Activated effector memory CD4-positive, alpha-beta T cell treated with Interleukin-2 at 50 U/mL for 16 hours (primary cell): ENCODE measurements at places on chromosomes 7 and 10.

DNA sequence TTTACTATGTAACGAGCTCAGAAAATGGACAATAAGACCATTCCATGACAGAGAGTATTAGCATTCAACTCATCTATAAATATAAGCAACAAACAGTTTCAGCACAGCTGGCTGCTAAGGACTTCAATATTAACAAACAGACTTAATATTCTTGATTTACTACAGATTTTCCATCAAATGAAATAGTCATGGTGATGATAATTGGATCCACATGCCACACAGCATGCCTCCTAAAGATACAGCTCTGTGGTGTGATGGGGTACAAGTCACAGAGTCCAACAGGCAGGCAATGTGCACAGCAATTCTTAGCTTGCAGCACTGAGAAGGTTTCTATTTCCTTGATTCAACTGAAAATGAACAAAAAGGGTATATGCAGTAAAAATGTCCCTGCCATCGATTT, 54.0 kb downstream of the DOCK4 start:
- DNase-seq: no peak

GRCh38 chr10:60733517-60733822, 44.8 kb upstream of the CDK1 start:
- no peak for DNase-seq

GRCh38 chr10:83045731-83046130, 1093.6 kb upstream of the GHITM start:
- no peak for DNase-seq

GRCh38 chr7:149532654-149533053, 35.0 kb upstream of the ZNF746 start:
- DNase-seq: no peak

DNA sequence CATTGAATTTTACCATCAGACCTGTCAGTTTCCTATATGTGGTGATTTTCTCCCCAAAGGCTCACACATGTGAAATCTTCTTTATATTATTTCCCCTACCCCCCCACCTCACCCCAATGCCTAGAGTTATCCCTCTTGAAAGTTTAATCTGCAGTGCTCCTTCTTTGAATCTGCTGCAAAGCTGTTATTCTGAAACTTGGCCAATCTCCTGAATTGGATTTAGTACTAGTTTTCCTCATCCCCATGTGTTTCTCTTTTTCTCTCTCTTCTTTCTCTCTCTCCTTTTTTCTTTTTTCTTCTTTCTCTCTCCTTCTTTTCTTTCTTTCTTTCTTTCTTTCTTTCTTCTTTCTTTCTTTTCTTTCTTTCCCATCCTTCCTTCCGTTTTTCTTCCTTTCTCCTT, 886.2 kb downstream of the TYW1 start:
- no peak for DNase-seq

DNA sequence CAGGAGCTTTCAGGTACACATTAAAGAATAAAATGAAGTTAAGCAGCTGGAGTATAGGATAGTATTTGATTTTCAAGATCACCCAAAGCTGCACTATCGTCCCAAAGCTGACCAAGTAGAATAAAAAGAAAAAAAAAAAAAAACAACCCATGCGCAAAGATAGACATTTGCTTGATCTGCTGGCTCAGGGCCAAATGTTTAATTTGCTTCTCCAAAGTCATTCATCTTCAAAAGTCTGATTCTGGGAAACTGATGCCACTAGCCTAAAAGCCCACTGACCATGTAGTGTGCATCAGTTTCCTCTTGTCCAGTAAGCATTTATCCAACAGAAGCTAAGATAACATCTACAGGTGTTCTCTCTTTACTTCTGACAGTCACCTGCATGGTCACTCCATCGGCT, 14.5 kb downstream of the MEST start:
- DNase-seq: no peak

DNA sequence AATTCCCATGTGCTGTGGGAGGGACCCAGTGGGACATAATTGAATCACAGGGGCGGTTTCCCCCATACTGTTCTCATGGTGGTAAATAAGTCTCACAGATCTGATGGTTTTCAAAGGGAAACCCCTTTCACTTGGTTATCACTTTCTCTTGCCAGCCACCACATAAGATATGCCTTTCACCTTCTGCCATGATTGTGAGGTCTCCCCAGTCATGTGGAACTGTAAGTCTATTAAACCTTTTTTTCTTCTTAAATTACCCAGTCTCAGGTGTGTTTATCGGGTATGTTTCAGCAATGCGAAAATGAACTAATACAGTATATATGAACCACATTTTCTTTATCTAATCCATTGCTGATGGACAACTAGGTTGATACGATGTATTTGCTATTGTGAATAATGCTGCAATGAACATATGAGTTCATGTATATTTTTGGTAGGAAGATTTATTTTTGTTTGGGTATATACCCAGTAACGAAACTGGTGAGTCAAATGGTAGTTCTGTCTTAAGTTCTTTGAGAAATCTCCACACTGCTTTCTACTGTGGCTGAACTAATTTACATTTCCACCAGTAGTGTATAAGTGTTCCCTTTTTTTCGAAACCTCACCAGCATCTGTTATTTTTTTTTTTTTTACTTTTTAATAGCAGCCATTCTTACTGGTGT, 70.0 kb upstream of the HGF start:
- DNase-seq: no peak

- no peak for DNase-seq
These were observed 118.1 kb downstream of the CTTNBP2 start for GRCh38 chr7:117755136-117755535.

DNA sequence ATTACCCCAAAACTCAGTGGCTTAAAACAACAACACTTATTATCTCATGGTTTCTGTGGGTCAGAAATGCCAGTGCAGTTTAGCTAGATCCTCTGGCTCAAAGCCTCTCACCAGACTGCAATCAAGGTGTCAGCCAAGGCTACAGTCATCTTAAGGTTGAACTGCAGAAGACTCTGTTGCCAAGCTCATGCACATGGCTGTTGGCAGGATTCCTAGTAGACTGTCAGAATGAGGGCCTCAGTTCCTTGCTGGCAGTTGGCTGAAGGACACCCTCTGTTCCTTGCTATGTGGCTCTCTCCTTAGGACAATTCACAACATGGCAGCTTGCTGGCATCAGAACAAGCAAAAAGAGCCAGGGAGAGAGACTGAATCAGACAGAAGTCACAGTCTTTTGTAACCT, 34.7 kb downstream of the TOMM7 start:
- DNase-seq: no peak

DNA sequence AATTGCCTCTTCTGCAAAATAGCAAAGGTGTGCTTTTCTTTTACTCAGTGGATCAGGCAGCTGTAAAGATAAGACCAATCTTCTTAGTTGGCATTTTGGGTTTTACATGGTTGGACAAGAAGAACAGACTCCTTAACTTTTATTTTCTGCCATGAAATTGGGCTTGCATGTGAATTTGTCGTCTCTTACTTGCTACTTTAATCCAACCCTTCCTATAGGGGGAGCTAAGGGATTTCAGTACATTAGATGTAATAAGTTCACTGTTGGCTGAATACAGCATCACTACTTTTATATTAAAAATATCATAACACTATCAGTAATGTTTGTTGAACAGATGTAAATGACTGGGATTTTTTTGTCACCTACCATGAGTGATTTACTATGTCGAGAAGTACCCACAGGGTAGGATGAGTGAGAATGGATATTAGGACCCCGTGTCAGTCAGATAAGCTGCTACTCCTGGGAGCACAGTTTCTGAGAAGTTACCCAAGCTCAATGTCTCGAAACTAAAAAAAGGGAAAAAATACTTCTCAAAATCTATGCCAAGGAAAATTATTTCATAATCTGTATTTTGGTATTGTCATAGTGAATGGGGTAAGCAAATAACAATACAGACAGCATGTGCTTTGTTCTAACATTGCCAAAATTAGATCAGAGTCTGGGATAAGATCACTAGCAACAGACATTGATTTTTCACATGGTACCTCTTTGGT, 127.4 kb upstream of the AGR3 start:
- no peak for DNase-seq

DNA sequence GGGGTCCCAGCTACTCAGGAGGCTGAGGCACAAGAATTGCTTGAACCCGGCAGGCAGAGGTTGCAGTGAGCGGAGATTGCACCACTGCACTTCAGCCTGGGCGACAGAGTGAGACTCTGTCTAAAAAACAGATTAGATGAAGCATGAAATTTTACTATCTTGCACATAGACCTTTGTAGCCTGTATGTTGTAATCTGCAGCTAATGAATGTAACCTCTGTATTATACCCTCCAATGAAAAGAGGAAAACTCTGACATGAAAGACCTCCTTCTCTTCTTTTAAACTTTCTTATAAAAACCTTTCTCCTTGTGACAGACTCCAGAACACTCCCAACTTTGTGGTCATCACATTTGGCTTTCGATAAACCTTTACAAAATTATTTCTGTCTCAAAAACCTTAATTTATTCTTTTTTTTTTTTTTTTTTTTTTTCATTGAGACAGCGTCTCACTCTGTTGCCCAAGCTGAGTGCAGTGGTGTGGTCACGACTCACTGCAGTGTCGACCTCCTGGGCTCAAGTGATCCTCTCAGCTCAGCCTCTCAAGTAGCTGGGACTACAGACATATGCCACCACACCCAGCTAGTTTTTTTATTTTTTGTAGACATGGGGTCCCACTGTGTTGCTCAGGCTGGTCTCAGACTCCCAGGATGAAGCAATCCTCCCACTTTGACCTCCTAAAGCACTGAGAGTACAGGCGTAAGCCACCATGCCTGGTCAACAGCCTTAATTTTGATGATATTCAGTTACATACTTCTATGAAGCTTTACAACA, 97.4 kb downstream of the SVOPL start:
- no peak for DNase-seq
